AG20443 (cell line): ENCODE measurements at places on chromosomes 3 and 15.
A peak's percentile ranks its signal among the peaks of the same experiment; 100 is the strongest.

GRCh38 chr3:55540579-55540978 lies 53.5 kb upstream of the WNT5A start:
- no peak for DNase-seq

DNA sequence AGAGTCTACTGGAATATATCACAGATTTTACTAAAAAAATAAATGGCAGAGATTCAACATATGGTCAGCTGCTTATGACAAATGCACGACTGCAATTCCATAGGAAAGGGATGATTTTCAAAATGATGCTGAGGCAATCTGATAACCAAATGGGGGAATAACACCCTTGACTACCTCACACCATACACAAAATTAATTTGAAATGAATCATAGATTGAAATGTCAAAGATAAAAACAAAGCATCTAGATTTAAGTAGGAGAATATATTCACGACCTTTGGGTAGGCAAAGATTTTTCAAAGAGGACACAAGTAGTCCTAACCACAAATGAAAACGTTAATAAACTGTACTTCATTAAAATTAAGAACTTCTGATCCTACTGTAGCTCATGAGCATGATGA lies 11.2 kb downstream of the SENP7 start:
- DNase-seq, result no peak

DNA sequence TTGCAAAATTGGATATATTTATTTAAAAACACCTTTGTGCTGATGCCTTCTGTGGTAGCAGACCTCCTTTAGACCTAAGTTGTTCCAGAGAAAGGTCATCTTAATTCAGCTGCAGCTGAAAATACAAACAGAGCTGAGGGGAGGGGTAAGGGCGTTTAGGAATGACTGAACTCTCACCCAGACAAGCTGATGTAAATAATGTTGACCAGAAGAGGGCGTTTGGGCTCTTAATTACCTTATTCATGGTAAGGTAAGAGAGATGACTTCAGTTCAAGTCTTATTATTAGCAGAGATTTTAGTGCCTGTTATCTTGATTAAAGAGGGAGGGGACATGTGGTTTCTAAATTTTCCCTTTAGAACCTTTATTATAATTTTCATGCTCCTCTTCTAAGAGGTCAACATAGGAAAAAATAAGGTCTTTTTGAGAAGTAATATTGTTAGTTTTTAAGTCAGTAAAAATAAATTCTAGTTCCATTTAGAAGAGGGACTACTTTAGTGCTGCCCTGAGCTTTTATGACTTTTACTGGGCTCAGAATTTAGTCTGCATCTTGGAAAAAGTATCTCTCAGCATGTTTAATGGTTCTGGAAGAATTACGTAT lies 46.3 kb downstream of the GPR171 start:
- peak; percentile 40 for DNase-seq

GRCh38 chr3:17832016-17832415 lies 89.6 kb upstream of the TBC1D5 start:
- DNase-seq, result no peak

- DNase-seq, result no peak
Observed at GRCh38 chr3:18843983-18844382, 304.3 kb upstream of the KCNH8 start.

DNA sequence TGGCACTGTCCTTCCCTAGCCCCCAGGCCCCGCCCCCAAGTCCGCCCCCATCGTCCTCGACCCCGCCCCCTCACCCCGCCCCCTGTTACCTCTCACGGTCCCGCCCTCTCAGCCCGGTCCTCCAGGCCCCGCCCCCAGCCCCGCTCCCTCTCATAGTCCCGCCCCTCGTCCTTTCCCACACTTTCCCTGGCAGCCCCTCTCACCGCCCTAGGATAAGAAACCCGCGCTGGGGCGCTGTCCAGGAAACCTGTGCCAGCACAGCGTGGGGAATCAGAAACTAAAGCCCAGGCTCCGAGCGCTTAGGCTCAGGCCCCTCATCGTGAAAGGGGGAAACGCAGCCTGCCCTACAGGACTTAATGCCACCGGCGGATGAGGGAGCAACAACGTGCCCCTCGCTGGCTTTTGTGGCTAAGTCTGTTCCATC lies 20.9 kb downstream of the TRPM1 start:
- DNase-seq, result no peak

- peak; percentile 54 for DNase-seq
Observed at GRCh38 chr3:109702252-109702651, 364.9 kb upstream of the DPPA4 start.

DNA sequence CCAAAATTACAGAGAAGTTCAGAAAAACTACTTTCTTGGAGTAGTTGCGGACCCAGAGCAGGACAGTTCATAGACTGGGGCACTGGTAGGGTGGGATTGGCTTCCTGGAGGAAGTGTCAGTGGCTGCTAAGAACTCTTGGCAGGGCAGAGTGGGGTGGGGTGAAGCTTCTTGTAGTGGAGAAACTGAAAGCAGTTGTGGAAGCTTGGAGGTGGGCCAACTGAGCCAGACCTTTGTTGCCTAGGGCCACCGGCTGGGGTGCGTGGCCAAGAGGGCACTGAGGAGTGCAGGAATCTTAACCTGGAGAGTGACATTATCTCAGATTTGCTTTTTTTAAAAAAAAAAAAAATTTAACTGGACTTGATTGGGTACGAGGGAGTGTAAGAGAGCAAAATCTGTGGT lies 3.1 kb downstream of the KAT2B start:
- peak; percentile 57 for DNase-seq

DNA sequence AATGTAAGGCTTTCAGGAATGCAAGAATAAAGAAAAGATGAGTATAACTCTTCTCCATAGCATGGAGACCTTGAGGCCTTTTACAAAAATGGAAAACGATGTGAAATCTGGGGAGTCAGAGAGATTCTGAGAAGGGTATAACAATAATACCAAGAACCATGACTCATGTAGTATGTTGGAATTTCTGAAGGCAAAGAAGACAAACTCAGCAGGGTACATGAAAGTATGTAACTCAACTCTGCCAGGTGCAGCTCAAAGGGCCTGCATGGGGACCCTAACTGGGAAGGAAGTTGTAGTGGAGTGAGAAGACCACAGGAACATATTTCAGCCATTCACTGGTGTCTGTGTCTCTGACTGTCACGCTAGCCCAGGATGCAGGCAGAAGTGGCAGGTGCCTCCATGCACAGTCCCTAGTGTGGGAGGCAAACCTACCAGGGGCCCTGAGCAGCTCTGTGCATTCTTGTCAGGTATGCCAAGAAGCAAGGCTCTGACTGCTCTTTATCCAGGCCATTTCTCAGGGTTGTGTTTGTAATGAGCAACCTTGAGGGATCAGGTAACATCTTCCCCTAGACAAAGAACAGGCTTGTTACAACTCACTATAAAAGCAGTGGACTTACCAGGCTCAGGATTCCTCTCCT lies 57.2 kb downstream of the GPR156 start:
- DNase-seq, result no peak

DNA sequence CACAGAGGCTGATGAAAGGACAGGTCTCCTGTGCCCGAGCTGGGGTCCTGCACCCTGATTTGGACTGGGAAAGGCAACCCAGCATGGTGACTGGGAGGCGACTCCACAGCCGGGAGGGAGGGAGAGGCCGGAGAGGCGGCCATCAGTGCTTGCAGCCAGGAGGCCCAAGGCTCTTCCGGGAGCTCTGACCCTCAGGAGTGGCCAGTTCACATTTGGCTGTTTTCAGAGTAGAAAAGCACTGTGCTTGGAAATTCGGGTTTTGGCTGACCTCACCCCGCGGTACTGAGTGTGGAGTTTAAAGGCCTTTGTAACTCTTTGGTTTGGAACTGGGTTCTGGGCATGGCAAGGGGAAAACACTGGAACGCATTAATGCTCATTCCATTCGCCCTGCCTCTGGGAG lies 31.9 kb downstream of the SMAD6 start:
- DNase-seq, result peak; percentile 45

GRCh38 chr3:59512066-59512465 lies 462.2 kb upstream of the CFAP20DC start:
- DNase-seq, result no peak

DNA sequence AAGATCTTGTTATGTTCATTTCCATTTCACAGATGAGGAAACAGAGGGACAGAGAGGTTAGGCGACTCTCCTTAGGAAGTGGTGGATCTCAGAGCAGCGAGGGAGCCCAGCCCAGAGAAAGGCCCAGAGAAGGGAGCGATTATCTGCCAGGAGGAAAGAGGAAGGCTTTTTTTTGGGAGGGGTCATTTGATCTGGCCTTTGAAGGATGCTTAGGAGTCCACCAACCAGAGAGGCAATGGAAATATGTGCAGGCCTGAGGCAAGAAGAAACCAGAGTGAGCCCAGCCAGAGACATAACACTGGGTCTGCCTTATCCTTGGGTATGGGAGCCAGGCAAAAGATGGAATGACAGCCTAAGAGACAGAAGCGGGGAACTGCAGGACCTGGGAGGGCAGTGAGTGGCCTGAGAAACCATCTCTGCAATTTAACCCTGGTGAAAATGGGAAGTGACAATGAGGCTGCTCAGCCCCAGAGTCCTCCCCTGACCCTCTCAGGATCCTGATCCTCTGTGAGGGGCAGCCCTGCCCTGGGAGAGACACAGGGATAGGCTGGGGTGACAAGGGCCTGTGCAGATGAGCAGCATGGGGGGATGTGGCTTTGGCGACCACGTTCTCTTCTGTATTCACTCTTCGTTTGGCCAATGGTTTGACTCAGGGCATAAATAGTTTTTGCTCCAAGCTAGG lies 163.2 kb downstream of the WNT7A start:
- DNase-seq, result peak; percentile 9

DNA sequence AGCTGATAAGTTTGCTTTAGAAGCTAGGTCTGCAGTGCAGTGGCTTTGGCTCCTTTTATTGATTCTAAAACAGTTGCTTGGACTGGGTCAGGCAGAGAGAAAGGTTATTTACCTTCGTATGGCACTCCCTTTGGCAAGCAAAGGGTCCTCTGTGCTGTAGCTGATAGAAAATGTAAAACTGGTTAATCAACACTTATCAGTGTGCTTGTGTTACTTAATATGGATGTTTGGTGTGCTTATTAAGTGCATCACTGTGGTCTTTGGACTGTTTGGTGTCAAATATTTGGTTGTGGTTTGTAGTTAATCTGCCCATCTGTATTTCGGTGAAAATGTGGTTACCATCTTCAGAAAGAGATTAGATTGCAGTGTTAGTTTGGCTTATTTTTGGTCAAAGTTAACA lies 16.0 kb downstream of the UBE2E2 start:
- DNase-seq, result no peak

DNA sequence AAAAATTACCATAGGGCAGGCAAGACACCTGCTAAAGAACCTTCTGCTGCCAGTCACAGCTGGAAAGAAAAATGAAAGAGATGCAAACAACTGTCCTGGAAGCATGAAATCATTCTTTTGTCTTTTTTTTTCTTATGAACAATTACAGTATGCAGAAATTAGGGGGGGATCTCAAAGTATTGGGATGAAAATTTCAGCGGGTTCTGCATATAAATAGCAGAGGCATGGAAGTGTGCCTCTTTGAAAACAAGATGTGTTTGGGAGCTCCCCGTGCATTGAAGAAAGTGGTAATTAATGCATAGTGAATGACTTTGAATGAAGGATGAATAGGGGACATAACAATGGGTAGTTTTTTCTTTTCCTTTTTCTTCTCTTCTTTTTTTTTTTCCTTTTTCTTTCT lies 431.2 kb downstream of the SOX2 start:
- DNase-seq, result no peak

DNA sequence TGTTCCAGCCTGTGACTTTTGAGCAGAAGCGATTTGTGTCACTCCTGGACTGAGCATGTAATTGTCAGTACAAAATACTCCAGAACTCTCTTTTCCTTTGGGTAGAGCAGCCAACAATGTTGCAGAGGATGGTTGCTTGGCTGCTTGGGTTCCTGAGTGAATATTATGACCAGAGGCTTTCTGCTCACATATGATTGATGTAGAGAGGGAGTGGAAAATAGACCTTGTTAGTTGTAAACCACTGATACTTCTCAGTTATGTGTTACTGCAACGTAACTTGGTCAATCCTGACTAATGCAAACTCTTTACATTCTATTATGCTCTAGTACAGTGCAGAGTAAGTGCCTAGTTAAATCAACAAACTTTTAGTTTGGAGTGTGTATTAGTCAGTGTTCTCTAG lies 322.6 kb upstream of the KCNH8 start:
- no peak for DNase-seq

- no peak for DNase-seq
Observed at GRCh38 chr3:189372243-189372642, 200.5 kb downstream of the TPRG1 start.

DNA sequence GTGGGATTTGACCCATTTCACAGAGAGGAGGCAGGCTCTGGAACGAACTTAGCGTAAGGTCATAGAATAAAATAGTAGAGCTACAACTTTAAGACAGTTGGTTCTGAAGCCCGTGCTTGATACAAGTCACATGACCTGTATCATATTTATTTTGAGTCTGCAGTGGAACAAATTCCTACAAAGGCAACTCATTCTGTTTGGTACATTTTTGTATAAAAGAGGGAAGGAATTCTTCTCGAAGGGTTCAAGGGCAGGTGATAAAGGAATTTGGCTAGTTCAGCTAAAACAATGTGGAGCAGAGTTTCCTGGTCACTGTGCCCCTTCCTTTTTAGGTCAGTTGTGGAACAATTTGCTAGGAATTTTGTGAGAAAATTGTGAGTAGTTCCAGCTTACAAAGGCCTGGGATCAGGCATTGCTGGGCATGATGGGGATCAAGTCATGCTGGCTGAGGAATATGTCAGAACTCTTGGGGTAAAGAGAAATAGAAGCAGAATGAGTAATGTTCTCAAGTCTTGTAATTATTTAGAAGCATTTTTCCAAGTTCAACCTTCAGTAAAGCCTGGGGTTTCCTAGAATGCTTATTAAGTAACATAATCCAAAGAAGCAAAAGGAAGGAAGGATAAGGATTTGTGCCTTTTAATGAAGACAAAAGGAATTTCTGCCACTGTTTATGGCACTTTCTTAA lies 19.1 kb downstream of the USP3 start:
- DNase-seq, result peak; percentile 16

GRCh38 chr15:99736702-99737101 lies 3.5 kb upstream of the LYSMD4 start:
- DNase-seq, result no peak

DNA sequence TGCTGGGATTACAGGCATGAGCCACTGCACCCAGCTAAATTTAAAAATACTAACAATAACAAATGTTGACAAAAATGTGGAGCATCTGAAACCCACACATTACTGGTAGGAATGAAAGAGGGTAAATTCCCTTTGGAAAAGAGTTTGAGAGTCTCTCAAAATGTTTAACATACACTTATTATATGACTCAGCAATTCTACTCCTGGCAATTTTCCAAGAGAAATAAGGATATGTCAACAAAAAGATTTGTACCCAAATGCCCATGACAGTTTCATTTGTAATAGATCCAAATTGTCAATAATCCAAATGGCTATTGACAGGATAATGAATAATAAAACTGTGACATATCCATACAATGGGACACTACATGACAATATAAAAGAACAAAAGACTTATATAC lies 9.0 kb downstream of the HCLS1 start:
- no peak for DNase-seq

DNA sequence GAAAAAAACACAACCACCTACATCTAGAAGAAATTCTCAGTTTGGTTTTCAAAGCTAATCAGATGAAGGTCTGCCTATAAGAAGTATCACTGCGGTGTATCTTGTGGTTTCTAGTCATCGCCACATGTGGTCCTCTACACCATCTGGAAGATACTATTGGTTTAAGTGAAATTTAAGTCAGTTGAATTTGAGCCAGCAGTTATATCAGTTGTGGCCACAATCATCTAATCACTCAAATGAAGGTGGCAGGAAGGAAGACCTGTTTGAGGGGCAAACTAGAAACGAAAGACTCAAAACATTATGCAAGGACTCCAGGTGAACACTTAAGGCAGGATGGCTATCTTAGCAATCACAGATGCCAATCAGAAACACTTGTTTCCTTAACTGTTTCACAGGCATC lies 48.7 kb downstream of the ETV5 start:
- DNase-seq, result no peak

GRCh38 chr15:36874930-36875329 lies 225.4 kb downstream of the MEIS2 start:
- DNase-seq, result no peak
